Stomach (tissue), 19 donors: ENCODE measurements at places on chromosomes 2 and 18. TPM values are rescaled to one million over a fixed set of nuclear protein-coding genes. Genes with fewer than 3 reads are reported as not detected.

DNA sequence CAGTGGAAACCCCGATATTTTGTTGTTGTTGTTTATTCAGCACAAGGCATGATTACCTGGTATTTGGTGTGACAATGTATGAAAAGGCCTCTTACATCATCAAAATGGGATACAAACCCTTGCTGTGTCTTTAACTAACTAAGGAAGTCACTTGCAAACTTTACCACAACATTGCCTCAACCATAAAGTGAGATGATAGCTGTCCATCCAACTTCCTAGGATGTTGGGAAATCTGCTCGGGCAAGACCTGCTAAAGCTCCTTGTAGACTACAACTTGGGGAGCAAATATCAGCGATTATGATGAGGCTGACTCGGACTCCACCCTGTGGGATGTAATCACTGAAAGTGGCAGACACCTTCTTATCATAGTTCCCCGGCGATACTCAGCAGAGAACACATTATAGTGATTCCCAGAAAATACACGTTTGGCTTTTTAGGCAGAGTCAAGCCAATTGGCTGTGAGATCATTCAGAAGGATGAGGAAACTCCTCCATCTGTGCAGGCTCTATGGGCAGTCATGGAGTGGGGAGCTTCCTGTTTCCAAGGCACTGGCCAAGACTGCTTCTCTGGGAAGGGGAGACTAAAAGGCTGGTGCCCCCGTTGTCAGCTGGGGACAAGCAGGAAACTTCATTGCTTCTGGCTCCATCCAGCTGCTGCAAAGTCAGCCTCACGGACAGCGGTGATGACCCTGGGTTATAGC lies 289.0 kb downstream of the RNF144A start:
- H3K27me3 ChIP-seq, result no peaks in the 10 kb centered on the region
- H3K4me3 ChIP-seq, result no peak overlapping the region
- H3K4me1 ChIP-seq, result no peaks in the 10 kb centered on the region
- no peak for DNase-seq

DNA sequence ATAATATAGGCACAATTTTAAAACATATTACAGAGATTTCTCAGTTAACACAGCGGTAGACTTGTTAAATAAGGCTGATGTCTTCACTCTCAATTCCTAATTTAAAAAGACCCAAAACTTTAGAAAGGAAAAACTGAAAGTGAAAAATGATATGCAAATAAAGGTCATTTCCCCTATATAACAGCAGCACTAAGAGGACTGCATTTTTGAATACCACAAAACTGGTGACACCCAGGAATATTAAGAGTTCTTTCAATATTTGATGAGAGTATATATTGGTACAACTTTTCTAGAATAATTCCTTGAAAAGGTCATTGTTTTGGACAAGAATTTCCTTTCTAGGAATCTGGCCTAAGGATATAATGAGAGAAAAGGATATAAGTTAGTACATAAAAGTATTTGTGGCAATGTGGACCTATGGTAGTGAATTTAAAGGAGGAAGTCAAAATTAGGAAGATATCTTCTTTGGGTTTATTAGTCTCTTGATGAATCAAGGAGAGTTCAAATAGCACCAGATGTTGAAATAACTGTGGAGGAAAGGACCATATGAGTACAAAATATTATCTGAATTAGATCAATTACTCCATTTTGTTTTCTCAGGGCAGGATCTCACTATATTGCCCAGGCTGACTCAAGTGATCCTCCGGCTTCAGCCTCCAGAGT lies 70.3 kb downstream of the TMEM237 start:
- no peaks in the 10 kb centered on the region for H3K27me3 ChIP-seq
- H3K36me3 ChIP-seq, result no peaks in the 10 kb centered on the region
- H3K4me1 ChIP-seq, result no peaks in the 10 kb centered on the region
- H3K27ac ChIP-seq, result no peak overlapping the region
- H3K4me3 ChIP-seq, result no peak overlapping the region

DNA sequence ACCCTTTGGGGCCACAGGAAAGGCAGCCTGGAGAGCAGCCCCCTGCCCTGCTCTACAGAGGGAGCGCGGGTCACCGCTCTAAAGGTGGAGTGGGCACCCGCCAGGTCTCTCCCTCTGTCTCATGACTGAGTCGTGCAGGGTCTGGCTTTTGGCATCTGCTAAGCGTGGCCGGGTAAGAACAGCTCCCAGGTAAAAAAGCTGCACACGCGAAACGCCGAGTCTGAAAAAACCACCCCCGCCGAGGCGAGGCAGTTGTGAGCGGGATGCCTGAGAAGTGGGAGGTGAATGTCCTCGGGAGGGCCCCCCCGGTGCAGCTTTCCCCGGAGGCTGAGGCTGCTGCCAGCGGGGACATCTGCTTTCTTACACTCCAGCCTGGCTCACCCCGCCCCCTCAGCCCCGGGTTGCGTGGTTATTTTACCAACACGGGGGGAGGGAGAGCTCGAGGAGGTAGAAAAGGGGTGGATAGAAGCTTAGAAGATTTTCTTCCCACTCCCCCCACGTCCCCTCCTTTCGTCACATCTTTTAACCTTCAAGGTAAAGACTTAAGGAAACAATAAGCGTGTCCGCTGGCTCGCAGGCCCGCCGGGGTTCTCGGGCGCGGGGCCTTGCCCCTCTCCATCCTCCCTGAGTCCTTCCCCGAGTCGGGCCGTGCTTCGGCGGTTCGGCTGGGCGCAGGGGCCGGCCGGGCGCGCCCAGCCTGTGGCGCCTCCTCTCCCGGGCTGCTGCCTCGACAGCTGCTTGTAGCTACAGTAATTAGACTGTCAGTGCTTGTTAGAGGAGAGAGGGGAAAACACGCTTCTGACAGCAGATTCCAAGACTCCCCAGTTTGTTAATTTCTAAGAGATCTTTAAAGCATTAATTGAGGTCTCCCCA lies 70.6 kb upstream of the PSMD14 start:
- H3K4me3 ChIP-seq, result peak overlapping the region; percentile 75
- H3K36me3 ChIP-seq, result no peaks in the 10 kb centered on the region
- peak; percentile 76 for DNase-seq
- H3K4me1 ChIP-seq, result peaks cover 27% of the 10 kb centered on the region
- H3K27ac ChIP-seq, result no peak overlapping the region

GRCh38 chr18:23542461-23542860 lies 39.1 kb downstream of the RMC1 start:
- DNase-seq, result no peak
- peaks cover 6% of the 10 kb centered on the region for H3K4me1 ChIP-seq
- H3K27me3 ChIP-seq, result no peaks in the 10 kb centered on the region

GRCh38 chr2:99613980-99614379 lies 124.2 kb upstream of the REV1 start:
- no peak overlapping the region for H3K4me3 ChIP-seq
- no peak overlapping the region for H3K27ac ChIP-seq
- H3K27me3 ChIP-seq, result no peaks in the 10 kb centered on the region
- no peak for DNase-seq
- H3K4me1 ChIP-seq, result no peaks in the 10 kb centered on the region

DNA sequence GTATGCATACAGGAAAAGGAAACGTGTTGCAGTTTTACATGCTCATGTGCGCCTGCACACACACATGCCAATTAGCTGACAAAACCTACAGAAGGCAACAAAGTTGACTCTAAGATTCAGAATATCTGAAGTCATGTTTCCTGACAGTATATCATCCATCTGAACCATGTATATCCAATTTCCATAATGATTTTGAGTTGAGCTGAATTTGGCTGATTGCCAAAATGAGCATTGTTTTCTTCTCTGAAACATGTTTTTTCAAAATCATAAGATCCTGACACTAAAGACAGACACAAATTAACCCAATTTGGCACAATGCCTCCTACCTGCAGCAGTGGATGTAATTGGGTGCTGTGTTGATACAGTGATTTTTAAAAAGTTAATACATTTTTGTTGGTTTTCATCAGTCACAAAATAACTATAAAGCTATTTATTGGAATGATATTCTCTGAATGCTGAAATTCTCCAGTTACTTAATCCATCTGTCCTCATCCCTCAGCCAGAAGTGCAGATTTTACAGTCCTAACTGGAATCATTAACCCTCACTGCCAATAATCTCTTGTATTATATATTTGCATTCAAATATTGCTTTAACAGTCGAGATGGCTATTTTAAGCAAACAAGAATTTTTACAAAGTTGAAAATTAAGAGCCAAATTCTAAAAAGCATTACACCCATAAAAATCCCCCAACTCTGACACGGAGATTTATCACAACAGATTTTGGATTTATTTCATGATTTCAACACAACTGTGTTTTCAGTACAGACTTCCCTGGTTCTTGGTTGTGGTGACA lies 161.7 kb upstream of the LMAN1 start:
- H3K27me3 ChIP-seq, result no peaks in the 10 kb centered on the region
- no peaks in the 10 kb centered on the region for H3K36me3 ChIP-seq
- no peak overlapping the region for H3K27ac ChIP-seq
- peaks cover 14% of the 10 kb centered on the region for H3K4me1 ChIP-seq
- DNase-seq, result no peak

- H3K4me3 ChIP-seq, result no peak overlapping the region
- H3K27ac ChIP-seq, result no peak overlapping the region
- H3K4me1 ChIP-seq, result no peaks in the 10 kb centered on the region
Observed at GRCh38 chr2:236813766-236814165, 244.1 kb downstream of the ACKR3 start.

DNA sequence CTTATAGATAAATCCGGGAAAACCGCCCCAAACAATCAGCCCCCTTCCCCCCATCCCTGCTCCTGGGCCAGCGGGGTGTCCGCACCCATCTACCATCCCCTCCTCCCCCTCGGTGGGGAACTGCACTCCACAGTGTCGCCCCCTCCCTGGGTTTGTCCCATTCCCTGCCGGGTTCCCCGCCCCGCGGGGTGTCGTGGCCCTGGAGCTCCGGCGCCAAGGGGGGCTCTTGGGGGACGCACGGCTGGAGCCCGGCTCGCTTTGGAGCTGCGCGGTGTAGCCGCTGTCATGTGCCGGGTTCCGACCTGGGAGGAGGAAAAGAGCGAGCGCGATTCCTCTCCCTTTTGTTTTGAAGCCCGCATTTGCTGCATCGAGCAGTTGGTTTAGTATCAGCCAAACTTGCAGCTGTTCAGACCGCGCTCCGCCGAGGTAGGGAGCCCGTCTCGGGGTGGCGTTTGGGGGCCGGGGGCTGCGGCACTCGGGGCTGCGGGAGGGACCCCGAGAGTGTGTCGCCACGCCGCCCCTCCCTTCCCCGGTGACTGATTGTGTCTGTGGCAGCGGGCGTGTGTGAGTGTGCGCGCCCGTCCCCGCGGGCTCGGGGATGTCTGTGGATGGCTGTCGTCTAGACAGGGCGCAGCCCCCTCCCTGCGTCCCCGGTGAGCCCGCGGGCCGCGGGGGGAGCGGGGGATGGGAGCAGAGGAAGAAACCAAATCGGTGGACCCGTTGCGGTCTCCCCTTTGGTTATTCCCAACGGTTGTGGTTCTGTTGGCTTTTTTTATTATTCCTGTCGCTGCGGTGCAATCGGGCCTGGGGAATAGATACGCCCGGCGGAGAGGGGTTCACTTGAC lies 797 bp downstream of the CTIF start:
- H3K27me3 ChIP-seq, result no peaks in the 10 kb centered on the region
- peak; percentile 32 for DNase-seq
- peak overlapping the region; percentile 91 for H3K27ac ChIP-seq

GKN1 gene
- total RNA-seq, result 380 TPM

STARD6 gene
- total RNA-seq, result not detected

PSD4 gene
- 35.3 TPM for total RNA-seq

CRYBA2 gene
- total RNA-seq, result not detected

IL36A gene
- total RNA-seq, result not detected

FOXD4L1 gene
- total RNA-seq, result not detected

CYRIA gene
- total RNA-seq, result 10.5 TPM

CFC1B gene
- total RNA-seq, result not detected

LMAN2L gene
- total RNA-seq, result 11.2 TPM

EIPR1 gene
- total RNA-seq, result 10.3 TPM

SERPINB5 gene
- 0.72 TPM for total RNA-seq
